Type B pancreatic cell (in vitro differentiated cells): ENCODE measurements at places on chromosomes 6 and 20. TPM values are rescaled to one million over a fixed set of nuclear protein-coding genes. Genes with fewer than 3 reads are reported as not detected.

The CLIC5 gene
- 31.3 and 75.8 TPM in 2 replicates for total RNA-seq

The STX7 gene
- 36.6 and 50.2 TPM in 2 replicates for total RNA-seq

The RPL10A gene
- 1,788 and 1,808 TPM in 2 replicates for total RNA-seq

The BTN1A1 gene
- total RNA-seq: 0.36 and 1.3 TPM in 2 replicates

- DNase-seq: no peak
These were observed 290.3 kb downstream of the ZNF217 start for GRCh38 chr20:53303413-53303760.

- DNase-seq: no peak
These were observed 10.3 kb upstream of the C6orf58 start for GRCh38 chr6:127566651-127567050.

DNA sequence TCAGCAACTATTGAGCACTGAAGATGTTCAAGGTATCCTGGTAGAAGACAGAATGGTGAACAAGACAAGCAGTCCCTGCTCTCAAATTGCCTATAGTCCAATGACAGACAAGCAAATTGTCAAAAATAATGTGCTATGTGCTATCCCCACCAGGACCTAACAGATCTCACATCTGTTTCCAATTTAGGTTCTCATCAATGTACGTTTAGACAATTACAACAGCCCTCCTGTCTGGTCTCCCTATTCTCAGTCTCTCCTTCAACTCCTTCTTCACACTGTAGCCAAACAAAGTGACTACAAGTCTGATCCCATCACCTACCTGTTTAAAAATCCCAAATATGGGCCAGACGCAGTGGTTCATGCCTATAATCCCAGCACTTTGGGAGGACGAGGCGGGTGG lies 7.5 kb downstream of the TAPBP start:
- DNase-seq: no peak

- no peak for DNase-seq
These were observed 2.0 kb upstream of the SLC22A23 start for GRCh38 chr6:3458706-3459421.

DNA sequence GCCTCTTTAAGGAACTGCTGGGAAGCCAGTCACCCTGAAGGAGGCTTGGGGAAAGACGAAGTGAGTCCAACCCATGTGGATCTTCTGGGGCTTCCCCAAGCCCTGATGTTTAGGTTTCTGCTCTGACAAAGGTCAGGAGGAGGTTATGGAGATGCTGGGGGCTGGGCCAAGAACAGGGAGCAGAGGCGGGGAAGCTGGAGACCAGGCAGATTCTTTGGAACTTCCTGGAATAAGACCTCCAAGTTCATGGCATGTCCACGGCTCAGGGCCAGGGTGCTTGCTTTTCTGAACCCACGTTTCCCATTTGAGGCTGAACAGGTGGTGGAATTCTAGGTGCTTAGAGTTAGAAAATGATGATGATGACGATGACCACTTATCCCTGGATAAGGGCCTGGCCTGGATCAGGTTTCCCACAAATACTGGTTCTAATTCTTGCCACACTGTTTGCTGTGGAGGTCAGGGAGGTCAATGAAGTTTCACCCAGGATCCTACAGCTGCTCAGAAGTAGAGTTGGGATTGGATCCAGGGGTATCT lies 30.0 kb upstream of the TGM2 start:
- DNase-seq: no peak

GRCh38 chr20:46268131-46268614 lies 40.1 kb downstream of the CDH22 start:
- no peak for DNase-seq

DNA sequence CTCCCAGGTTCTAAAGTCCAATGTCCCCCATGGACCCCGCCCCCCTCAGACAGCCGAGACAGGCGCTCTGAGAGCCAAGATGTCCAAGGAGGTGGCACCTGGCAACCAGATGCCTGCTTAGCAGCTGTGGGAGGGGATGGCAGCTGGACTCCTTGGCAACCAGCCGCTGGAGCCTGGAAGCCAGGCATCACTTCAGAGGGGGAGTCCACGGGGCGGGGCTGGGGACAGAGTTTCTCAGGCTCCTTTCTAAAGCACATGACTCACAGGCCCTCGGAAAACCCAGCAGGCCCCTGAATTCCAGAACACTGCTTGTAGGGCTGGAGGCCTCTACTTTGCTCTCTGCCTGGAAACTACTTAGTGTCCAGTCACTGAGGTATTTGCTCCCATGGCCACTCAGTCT lies 51.5 kb downstream of the PREX1 start:
- no peak for DNase-seq

DNA sequence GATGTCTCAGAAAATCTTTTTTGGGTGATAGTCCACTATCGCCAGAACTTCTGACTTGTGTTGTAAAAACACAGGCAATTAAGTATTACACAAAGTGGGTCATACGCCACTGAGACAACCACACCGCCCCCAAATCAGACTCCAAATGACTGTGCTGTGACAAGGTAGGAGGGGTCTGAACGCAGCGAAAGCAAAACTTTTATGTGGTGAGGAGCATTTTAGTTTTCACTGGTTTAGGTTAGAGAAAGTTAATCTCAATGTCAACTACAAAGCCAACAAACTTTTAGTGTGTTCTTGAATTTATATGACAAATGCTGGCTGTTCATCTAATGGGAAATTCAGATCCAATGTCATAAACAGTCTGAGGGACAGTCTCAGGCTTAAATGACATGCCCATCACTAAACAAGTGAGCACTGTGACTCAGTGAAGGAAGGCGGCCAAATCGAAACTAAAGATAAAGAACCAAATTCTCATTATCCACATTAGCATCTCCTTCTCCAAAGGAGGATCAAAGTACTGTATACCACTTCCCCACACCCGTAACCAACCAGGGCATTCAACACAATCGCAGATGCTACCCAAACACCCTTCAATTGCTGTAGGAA lies 186.7 kb downstream of the GJA10 start:
- DNase-seq: no peak

DNA sequence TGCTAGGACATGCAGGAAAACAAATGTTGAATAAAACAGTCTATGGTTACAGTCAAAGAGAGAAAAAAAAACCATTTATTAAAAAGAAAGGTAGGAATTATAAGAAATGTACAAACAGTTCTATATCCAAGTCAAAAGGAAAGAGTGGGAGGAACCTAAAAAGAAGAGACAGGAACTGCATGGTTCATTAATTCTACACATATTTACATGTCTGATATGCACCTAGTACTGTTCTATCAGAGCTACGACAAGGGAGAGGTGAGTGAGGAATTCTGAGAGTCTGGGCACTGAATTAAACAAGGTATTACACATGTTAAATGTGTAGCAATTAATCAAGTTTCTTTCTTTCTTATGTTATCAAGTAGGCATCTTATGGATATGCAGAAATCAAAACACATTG lies 41.9 kb downstream of the SYCP2 start:
- no peak for DNase-seq

DNA sequence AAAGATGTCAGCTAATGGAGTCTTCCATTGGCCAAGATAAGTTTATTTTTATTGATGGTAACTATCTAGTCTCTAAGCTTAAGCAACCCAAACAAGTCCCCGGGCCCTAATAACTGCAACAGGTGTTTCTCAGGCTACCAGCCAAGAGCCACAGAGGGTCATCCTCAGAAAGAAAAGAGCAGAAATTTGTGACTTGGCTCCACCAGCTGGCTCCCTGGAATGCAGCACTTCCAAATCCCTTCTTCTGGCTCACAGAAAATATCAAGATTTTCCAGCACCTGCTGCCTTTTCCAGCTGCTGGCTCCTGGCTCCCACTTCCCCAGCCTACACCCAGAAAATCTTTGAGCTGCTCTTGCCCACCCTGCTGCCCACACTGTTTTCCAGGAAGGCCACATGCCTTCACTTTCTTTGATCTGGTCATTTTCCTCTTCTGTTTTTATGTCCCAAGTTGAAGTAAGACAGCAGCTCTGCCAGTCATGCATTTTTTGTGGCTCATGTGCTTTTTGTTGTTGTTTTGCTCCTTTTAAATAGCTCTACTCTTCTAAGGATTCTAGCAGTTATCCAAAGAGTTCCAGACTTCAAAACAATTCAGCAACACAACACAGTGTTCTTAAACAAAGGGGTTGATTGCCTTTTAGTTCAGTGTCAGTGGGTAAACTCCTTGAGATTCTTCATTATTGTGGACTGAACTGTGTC lies 151.0 kb upstream of the SMLR1 start:
- no peak for DNase-seq

- DNase-seq: no peak
These were observed 188.7 kb upstream of the GMDS start for GRCh38 chr6:2434116-2434515.

GRCh38 chr6:145147559-145147958 lies 587.8 kb downstream of the EPM2A start:
- no peak for DNase-seq

GRCh38 chr20:9507544-9508239 lies 6.7 kb upstream of the LAMP5 start:
- no peak for DNase-seq

GRCh38 chr20:7736336-7736735 lies 203.9 kb downstream of the HAO1 start:
- no peak for DNase-seq

DNA sequence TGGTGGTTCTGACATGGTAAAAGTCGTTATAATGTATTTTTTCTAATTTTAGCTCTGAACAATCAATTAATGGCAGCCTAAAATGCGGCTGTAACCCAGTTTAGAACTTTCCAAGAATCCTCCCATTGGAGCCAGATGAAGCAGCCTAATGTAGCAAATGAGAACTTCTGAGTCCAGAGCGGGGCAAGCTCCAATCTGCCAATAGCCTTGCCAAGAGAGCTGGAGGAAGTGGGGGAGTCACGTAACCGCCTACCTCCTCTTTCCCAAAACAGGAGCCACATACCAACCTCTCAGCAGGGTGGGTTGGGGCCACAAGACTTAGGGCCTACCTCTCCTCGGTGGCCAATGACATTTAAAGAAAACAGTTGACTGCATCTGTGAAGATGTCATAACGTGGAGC lies 230.6 kb downstream of the SOD2 start:
- DNase-seq: no peak

DNA sequence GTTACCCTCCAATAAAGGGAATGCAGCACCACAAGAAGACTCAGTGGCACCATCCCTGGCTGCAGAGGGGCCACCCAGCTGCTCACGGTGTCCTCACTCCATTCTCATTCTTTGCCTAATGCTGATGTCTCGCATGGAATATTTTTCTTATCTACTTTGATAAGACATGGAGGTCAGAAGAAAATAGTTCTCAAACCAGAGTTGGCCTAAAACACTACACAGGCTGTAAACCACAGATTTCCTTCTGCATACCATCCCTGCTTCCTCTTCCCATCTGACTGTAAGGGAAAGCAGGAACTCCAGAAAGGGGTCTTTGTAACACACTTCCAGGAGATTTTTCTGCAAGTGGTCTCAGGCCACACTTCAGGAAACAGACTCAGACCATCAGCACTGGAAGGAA lies 43.1 kb upstream of the CD93 start:
- DNase-seq: no peak

GRCh38 chr6:96837081-96837971 lies at the start of gene GPR63:
TSS of gene GPR63 (minus strand) at chr6:96837477. CDS start at chr6:96799731, 37,746 bp downstream.
- DNase-seq: peak; percentile 73

DNA sequence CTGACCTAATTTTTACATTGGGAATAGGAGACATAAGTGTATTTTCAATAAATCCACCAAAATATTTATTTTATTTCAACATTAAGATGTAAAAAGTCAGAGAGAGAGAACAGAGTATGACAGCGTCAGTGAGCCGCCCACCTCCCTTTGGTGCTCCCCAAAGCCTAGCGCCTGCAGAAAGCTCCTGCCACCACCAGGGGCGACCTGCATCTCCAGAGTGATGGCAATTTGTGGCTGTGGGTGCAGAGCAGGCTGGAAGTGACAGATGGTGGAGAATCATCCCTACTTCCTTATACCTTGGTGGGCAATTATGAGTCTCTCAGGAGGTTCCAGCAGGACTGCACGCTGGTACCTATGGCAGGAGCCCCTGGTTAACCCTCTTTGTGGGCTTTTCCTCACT lies 87.3 kb downstream of the PTPRT start:
- no peak for DNase-seq

GRCh38 chr20:10715035-10715434 lies 41.2 kb upstream of the JAG1 start:
- no peak for DNase-seq

GRCh38 chr6:45911691-45912090 lies 104.0 kb downstream of the CLIC5 start:
- DNase-seq: no peak

DNA sequence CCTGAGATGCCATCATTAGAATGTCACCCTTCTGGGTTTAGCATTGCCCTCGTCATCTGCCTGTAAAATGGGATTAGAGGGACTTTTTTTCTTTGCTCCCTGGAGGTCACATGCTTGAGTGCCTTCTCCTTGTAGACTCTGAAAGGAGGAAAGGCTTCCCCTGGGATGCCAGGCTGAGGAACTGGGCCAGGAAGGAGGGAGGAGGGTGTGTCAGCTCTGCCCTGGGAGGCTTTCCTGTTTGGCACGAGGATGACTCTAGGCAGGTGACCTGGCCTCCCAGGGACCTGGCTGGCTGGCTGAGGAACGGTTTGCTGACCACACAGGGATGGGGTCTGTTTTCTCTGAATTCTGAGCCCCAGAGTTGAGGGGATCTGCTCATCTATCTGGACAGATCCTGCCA lies 137.9 kb upstream of the RNF24 start:
- no peak for DNase-seq

DNA sequence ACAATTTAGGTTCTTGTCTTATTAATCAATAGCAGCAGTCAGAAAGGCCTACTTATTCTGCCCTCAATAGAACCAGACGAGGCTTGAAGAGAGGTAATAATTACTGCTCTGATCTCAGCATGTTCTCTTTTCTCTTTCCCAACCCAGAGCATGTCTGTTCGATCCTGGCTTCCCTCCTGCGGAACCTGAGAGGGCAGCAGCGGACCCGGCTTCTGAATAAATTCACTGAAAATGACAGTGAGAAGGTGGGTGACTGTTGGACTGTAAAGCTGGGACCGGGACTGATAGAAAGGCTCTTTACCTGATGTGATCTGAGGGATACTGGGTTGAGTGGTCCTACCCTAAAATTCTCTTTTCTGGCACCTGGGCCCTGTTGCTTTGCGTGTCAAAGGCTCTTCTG lies 63.0 kb upstream of the VSTM2L start:
- no peak for DNase-seq

DNA sequence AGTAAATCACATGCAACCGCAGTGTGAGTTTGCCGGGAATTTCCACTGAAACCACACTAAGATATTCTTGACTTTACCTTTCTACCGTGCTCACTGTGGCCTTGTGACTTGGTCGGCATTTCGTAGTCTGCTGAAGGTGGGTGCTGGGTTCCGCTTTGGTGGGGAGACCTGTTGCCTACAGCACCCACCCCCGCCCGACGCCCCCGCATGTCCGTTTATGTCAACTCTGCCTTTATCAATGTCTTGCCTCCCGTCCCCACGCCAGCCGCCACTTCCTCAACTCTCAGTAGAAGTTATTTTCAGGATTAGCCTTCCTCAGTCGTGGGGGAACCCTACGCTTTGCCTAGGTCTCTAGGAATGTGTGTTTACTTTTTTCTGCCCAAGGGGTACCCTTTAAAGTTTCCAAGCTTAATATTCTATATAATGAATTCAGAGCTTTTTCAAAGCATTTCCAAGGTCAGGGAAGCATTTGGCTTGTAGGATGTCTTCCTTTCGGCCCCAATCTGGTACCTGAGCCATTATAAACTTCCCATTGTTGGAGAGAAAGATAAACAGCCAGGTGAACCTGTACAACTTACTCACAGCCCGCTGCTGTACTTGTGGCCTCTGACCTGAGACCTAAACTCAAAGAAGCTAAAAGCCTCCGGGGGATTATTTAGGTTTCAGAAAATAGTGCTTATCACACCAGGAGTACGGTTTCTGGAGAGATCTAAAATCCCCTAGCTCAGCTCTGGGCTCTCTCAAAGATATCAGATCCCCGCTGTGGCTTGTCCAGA lies 54.2 kb downstream of the TBC1D7 start:
- DNase-seq: no peak
